Stimulated activated CD8-positive, alpha-beta memory T cell treated with anti-CD3 and anti-CD28 coated beads, Interleukin-2, amount 100 ng/mL, for 48 hours (primary cell): ENCODE measurements at places on chromosomes 12 and 14.

DNA sequence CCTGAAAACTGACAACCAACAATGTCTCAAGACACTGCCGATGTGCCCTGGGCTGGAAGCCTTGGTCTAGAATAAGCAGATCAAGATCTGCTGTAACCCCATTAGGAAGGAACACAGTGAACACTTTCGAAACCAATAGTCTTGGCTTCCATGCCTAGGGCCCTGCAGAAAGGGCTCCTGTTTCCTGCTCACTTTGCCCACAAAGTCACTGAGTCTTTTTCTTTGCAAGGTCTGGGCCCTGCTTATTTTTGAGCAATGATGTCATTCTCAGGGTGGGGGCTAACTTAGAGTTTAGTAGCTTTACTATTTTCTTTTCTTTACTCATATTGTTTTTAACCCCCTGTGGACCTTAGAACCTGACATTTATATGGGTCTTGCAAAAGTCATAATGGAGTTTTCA is 704.2 kb upstream of the TMEM132C start:
- no peak for DNase-seq

DNA sequence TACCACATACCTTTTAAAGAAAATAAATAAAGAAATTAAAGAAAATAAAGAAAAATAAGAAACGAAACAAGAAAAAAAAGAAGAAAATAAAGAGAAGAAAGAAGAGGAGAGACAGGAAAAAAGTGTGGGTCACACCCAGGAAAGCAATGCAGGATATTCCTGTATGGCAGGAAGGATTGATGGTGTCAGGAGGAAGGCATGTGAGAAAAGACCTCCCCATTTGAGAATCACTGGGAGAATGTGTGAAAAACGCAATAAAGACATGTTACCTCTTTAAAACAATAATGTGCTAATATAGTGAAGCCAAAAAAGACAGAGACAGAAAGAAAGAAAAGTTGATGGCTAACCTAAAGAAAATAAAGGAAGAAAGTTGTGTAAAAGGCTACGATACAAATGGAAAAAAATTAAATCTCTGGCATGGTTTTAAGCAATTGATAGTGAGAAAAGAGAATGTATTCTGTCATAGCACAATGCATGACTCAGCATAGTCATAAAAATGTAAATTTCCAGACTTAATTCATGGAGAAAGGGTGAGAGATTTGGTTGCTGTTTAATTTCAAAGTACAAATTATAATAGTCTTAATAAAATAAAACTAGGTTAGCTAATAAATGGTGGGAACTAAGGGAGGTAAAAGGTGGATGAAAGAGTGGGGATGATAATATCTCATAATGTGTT is 24.3 kb upstream of the FOXG1 start:
- DNase-seq = no peak

- no peak for DNase-seq
Observed at GRCh38 chr12:47900131-47901062, 4.4 kb downstream of the VDR start.

DNA sequence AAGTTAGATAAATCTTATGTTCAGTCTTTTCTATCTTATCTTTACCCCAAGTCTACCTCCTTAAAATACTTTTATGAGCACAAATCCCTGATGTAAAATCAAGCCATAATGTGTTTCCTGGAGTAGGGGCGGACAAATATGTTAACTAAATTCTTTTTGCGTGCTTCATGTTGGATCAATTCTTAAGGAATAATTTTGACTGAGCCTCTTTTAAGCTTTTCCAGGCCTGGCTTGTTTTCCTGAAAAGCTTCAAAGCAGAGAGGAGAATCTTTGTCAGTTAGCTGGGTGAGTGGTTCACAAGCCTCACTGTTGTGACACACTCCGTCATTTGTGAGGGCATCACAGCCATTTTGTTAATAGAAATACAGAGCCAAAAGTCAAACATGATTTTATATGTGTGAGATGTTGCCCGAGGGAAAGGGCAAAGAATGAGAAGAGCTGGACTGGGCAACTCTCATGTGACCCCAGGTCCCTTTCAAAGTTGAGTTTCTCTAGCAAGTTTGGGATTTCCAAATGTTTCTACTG is 468.9 kb downstream of the RGS6 start:
- DNase-seq = no peak

GRCh38 chr14:68703093-68703492 is 89.8 kb downstream of the ZFP36L1 start:
- DNase-seq = no peak

DNA sequence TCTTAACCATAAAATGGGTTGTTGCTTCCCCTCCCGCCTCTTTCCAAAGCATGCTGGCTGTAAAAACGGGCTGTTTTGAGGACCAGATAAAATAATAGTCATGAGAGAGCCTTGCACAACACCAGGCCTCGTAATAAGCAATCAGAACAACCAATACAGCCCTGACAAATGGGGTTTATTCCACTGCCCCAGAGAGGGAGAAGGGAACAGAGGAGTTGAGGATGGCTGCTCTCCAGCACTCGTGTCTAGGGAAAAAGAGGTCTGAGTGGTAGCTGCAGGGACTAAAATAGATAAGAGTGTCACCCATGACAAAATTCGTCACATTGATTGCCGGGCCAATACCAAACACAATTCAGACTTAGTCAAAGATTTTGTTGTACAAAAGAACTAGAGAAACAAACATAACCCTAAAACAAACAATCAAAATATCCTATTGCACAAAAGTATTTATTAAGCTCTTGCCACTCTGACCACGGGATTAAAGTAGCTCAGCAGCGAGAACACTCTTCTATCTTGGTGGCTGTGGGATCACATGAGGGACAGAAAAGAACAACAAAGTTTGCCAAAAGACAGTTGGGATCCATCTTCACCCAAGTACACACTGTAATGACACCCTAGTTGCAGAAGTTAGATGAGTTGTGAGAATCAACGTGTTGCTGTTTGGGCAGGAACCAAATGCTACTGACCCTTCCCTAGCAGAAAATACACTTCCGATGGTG is 188.0 kb downstream of the FOXN3 start:
- DNase-seq = no peak

DNA sequence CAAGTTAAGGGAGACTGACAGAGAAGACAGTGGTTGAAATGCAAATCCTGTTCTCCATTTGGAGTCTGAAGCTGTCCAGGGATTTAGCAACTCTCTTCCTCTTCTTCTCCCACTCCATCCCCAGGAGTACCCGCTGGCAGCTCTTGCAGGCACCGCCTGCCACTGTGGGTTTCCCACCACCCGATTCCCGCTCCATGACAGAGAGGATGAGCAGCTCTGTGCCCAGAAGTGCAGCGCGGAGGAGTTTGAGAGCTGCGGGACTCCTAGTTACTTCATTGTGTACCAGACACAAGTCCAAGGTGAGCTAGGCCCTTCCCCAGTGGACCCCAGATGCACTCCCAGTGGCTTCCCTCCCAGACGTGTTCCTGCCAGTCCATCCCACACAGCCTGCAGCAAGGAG is 97.8 kb downstream of the WSCD2 start:
- no peak for DNase-seq

- no peak for DNase-seq
Observed at GRCh38 chr12:65907513-65907912, 83.2 kb downstream of the HMGA2 start.

GRCh38 chr12:10305411-10305810 is 2.3 kb upstream of the KLRD1 start:
- DNase-seq = no peak

GRCh38 chr14:97977651-97978261 is 1180.6 kb downstream of the VRK1 start:
- DNase-seq = peak; percentile 60

GRCh38 chr14:75170772-75171171 is 5.6 kb downstream of the TMED10 start:
- no peak for DNase-seq

DNA sequence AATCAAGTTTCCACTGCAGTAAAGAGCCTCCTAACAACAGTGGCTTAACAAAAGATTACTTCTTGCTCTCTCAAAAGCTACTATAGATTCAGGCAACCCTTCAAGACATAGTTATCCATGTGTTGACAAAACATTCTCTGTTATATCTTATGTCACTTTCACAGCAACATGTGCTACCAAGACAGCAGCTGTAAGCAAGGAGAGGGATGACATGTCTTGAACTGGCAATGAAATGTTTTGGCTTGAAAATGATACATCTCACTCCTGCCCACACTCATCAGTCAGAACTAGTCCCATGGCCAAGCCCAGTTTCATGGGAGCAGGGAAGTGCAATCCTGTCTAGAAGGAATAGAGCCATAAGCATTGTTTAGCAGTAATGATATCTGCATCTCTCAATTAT is 10.7 kb upstream of the GRIN2B start:
- DNase-seq = no peak

- DNase-seq = no peak
Observed at GRCh38 chr14:77044783-77045237, 16.3 kb upstream of the IRF2BPL start.

- DNase-seq = no peak
Observed at GRCh38 chr12:111203969-111204368, 164.9 kb downstream of the PHETA1 start.

DNA sequence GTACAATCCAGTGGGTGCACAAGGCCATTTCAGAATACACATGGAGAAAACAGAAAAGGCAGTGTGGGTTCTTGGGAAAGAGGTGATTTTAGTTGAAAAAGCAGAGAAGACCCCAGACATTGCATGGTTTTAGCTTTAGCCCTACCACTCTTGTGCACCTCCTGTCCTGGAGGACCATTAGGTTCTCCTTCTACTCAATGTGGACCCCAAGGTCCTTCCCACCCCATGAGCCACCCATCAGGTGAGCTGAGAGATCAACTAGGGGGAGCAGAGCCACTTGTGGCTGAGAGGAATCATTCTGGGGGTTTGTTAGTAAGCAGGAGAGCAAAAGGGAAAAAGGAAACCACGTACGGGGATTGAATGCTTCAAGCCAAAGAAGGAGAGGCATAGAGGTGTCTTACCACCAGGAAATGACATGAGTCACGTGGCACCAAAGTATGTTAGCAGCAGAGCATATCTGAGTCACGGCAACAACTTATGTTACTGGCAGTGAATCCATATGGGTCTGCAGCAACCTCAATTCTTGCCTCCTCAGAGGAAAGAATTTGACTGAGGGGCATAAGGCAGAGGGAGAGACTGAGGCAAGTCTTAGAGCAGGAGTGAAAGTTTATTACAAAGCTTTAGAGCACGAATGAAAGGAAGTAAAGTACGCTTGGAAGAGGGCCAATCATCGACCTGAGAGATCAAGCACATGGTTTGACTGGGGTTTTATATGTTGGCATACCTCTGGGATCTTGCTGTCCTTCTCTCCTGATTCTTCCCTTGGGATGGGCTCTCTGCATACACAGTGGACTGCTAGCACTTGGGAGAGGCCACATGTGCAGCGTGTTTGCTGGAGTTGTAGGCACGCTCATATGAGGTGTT is 73.9 kb downstream of the HSD17B6 start:
- DNase-seq = no peak

DNA sequence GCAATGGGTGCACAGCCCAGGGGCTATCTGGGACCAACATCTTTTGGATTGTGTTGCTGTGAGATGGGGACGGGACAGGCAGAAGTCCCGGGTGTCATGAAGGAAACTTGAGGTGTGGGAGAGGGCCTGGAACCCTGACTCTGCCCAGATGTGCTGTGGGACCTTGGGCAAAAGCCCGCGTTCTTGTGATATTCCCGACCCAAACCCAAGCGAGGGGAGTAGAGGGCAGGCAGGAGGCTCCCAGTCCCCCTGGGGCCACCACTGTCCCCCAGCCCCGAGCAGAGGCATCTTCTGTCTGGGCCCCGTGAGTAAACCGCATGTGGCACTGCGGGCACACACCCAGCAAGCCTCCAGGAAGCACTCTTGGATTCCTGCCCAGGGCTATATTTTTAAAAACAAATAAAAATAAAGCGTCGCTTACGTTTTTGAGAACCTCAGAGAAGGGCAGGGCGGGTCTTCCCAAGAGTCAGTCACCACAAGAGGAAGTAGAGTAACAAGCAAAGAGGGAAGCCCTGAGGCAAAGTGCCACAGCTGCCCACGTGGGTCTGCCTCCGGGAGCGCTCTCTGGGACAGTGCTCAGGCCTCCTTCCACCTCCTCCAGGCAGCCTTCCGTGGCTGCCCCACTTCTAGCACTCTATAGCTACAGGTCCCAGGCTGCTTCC is 39.5 kb downstream of the BEGAIN start:
- peak; percentile 25 for DNase-seq

GRCh38 chr12:95960241-95960640 is 17.1 kb downstream of the AMDHD1 start:
- DNase-seq = no peak

GRCh38 chr12:2649201-2650030 is 145.4 kb upstream of the FKBP4 start:
- no peak for DNase-seq

GRCh38 chr12:25249931-25250738 is 594 bp downstream of the KRAS start:
- DNase-seq = peak; percentile 26

DNA sequence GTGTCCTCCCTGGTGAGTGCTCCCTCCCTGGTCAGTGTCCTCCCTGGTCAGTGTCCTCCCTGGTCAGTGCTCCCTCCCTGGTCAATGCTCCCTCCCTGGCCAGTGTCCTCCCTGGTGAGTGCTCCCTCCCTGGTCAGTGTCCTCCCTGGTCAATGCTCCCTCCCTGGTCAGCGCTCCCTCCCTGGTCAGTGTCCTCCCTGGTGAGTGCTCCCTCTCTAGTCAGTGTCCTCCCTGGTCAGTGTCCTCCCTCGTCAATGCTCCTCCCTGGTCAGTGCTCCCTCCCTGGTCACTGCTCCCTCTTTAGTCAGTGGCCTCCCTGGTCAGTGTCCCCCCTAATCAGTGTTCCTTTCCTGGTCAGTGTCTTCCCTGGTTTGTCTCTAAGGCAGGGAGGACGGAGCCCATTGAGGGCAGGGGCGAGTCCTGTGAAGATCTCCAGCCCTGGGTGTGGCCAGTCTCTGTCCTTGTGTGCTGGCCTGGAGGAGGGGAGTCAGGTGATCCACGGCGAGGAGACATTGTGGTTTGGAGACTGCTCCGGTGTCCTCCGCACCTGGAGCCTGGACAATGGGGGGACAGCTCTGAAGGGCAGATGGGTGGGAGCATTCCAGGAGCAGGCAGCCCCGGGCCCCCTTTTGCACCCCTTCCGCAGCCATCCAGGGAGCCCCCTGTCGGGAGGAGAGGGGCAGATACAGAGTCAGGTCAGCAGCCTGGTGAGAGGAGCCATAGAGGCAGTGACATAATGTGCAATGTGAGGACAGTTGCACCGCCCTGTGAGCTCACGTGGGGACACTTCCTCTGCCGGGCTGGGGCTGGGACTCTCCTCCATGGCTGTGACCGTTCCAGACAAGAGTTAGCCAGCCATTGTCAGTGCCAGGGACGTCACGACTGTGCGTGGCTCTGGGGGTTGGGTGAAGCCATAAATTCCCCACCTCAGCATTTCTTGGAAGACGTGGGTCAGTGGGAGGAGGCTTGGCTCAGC is 93.4 kb downstream of the ADGRD1 start:
- no peak for DNase-seq
